ENCODE measurements at places on chromosomes 1 and 21. TPM values are rescaled to one million over a fixed set of nuclear protein-coding genes. Genes with fewer than 3 reads are reported as not detected.

Gene HSF2BP
- polyA plus RNA-seq, result 0.14 TPM

GRCh38 chr21:39388038-39388810, 39.3 kb upstream of the HMGN1 start:
- H3K4me3 ChIP-seq, result peak overlapping the region; percentile 31
- peaks cover 11% of the 10 kb centered on the region for H3K4me1 ChIP-seq
- peaks cover 14% of the 10 kb centered on the region for H3K36me3 ChIP-seq
- no peaks in the 10 kb centered on the region for H3K27me3 ChIP-seq

DNA sequence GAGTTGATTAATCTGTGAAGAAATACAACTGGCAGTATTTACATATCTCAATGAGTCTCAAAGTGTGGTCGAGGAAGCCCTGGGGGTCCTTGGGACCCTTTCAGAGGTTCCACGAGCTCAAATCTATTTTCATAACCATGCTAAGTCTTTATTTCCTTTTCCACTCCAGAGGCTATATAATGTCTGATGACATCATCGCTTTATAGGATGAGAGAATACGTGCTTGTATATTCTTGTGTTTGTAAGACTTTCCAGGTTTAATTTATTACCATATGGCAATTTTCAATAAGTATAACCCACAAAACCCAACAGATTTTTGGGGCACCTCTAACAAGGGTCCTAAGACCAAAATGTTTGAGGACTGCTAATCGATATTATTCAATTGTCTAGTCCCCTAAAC, 1.4 kb upstream of the SLC19A2 start:
- peak overlapping the region; percentile 99 for H3K27ac ChIP-seq
- H3K27me3 ChIP-seq, result no peaks in the 10 kb centered on the region
- no peak for DNase-seq
- peak overlapping the region; percentile 91 for H3K4me3 ChIP-seq
- no peaks in the 10 kb centered on the region for H3K36me3 ChIP-seq
- H3K4me1 ChIP-seq, result peaks cover 19% of the 10 kb centered on the region

- peaks cover 12% of the 10 kb centered on the region for H3K4me1 ChIP-seq
- no peak overlapping the region for H3K27ac ChIP-seq
- DNase-seq, result no peak
- H3K27me3 ChIP-seq, result no peaks in the 10 kb centered on the region
- H3K36me3 ChIP-seq, result no peaks in the 10 kb centered on the region
Measured at GRCh38 chr1:92708368-92708950, 76.4 kb downstream of the EVI5 start.

Gene PLPPR5
- 1.5 TPM for polyA plus RNA-seq

Gene B3GALT5
- polyA plus RNA-seq, result 2.6 TPM

DNA sequence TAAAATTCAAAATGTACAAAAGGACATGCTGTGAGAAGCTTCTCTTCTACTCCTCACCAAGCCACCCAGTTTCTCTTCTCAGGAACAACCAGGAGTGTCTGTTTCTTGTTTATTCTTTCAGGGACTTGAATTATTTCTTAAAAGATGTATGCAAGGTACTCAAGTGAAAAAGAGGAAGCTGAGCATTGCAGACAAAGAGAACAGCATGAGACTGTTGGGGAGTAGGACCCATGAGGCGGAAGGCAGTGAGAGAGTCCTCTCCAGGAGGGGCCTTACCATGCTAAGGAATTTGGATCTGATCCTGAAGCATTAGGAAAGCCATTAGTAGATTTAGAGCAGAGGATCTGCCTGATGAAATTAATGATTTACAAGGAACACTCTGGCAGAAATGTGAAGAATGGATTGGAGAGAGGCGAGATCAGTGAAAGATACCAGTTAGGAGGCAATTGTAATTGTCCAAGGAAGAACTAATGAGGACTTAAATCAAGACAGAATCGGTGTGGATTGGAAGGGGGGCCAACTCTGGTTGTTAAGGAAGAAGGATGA, 14.7 kb upstream of the SSX2IP start:
- H3K27ac ChIP-seq, result no peak overlapping the region
- H3K4me3 ChIP-seq, result no peak overlapping the region
- H3K4me1 ChIP-seq, result peaks cover 6% of the 10 kb centered on the region
- H3K36me3 ChIP-seq, result no peaks in the 10 kb centered on the region

GRCh38 chr21:29385934-29386520, 87.3 kb downstream of the BACH1 start:
- no peak for DNase-seq
- no peak overlapping the region for H3K4me3 ChIP-seq
- H3K36me3 ChIP-seq, result no peaks in the 10 kb centered on the region
- H3K27me3 ChIP-seq, result no peaks in the 10 kb centered on the region
- H3K4me1 ChIP-seq, result no peaks in the 10 kb centered on the region
- H3K27ac ChIP-seq, result no peak overlapping the region

Gene RPS6KA1
- 13.7 TPM for polyA plus RNA-seq

DNA sequence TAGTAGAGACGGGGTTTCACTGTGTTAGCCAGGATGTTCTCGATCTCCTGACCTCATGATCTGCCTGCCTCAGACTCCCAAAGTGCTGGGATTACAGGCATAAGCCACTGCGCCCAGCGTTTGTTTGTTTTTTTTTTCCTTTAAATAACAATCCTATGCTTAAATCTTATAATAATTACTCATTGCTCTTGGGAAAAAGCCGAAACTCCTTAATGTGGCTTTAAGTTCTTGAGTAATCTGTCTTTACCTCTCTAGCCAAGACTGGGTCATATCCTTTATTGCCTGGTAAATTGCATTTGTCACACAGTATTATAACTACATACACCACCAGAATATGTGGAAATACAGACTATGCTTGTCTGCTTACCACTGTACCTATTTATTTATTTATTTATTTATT, 97.1 kb downstream of the MACF1 start:
- no peak for DNase-seq
- no peak overlapping the region for H3K4me3 ChIP-seq
- H3K4me1 ChIP-seq, result no peaks in the 10 kb centered on the region

DNA sequence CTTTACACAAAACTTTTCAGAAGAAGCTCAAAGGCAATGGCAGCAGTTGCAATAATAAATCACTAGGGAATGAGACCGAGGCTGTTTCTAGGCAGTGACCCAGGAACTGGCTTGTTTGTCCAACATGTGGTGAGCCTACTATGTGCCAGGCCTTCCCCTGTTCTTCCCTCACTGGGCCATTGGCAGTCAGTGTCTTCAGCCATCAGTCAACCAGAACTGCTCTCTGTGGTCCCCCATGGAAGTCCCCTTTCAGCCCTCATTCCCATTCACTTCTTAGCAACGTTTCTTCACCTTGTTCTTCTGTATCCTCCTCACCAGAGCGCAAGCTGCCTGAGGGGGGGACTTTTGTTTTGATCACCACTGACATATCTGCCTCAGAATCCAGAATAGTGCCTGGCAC, 274.1 kb downstream of the RRAGC start:
- H3K27me3 ChIP-seq, result no peaks in the 10 kb centered on the region
- H3K4me1 ChIP-seq, result no peaks in the 10 kb centered on the region
- H3K27ac ChIP-seq, result no peak overlapping the region
- DNase-seq, result no peak

DNA sequence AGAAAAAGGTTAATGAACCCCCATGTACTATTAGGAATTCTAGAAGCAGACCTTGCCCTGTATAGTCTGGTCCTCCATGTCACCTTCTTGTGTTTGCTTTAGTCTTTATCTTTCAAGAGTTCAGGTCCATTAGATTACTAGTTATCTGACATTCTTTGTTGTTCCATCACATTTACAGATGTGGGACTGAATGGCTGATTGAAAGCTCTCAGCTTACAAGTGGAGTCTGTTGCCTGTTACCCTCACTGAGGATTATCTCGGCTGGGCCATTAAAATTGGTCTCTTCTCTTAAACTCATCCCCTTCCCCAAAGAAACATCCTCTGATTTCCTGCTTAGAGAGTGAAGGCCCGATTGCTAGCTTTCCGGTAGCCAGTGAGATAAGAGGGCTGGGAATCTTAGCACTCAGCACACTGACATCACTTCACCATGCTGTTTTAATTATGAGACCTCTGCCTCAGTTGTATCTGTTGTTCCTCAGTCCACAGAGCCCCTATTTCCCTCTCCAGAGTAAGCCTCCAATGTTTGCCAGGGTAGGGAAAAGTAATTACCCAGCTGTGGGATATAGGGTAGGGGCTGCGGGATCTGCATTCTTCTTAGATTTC, 76.8 kb downstream of the LPGAT1 start:
- H3K27me3 ChIP-seq, result no peaks in the 10 kb centered on the region
- no peak for DNase-seq
- no peak overlapping the region for H3K27ac ChIP-seq
- H3K4me3 ChIP-seq, result no peak overlapping the region

GRCh38 chr1:231091831-231092301, 51.8 kb upstream of the FAM89A start:
- no peaks in the 10 kb centered on the region for H3K4me1 ChIP-seq
- H3K27ac ChIP-seq, result no peak overlapping the region
- no peak overlapping the region for H3K4me3 ChIP-seq
- no peak for DNase-seq
- no peaks in the 10 kb centered on the region for H3K36me3 ChIP-seq
- H3K27me3 ChIP-seq, result no peaks in the 10 kb centered on the region

Gene SYNC
- polyA plus RNA-seq, result 0.52 TPM

Gene KANK4
- polyA plus RNA-seq, result 2.4 TPM

DNA sequence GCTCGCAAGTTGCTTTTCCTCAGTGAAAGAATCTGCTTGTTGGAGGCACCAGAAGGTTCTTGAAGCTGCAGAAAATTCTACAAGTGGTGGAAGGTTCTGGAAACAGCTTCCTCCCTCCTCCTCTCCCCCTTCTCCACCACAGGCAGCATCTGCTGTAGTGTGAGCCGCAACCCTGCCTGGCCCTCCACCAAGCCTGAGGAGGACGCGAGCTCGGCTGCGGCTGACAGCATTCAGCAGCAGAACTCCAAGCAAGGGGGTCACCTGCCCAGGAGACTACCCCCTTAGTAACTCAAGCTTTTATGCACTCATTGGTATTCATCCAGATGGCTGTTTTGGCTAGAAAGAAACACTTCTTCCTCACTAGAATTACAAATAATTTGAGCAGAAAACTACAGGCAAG, 48.8 kb upstream of the CLDN14 start:
- no peak overlapping the region for H3K4me3 ChIP-seq
- DNase-seq, result no peak
- H3K4me1 ChIP-seq, result no peaks in the 10 kb centered on the region
- no peak overlapping the region for H3K27ac ChIP-seq
- H3K36me3 ChIP-seq, result no peaks in the 10 kb centered on the region

Measured in pancreas (tissue), 10 donors.